B cell (primary cell): ENCODE measurements at places on chromosomes 3 and 15.

- no peak for DNase-seq
Measured at GRCh38 chr3:103295974-103296570, 861.3 kb downstream of the ZPLD1 start.

- no peak for DNase-seq
Measured at GRCh38 chr3:191176038-191176785, 22.8 kb upstream of the OSTN start.

DNA sequence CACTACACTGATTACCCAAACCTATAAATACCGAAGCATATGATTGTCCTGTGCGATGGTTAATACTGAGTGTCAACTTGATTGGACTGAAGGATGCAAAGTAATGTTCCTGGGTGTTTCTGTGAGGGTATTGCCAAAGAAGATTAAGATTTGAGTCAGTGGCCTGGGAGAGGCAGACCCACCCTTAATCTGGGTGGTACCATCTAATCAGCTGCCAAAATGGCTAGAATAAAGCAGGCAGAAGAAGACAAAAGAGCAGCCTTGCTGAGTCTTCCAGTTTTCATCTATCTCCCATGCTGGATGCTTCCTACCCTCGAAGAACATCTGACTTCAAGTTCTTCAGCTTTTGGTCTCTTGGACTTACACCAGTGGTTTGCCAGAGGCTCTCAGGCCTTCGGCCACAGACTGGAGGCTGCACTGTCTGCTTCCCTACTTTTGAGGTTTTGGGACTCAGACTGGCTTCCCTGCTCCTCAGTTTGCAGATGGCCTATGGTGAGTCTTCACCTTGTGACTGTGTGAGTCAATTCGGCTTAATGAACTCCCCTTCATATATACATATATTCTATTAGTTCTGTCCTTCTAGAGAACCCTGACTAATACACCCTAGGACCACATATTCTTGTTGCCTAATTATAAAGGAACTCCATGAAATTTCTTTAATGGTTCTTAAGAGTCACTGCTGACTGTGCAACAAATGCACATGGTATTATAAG is 31.7 kb downstream of the CSNK1G1 start:
- no peak for DNase-seq

DNA sequence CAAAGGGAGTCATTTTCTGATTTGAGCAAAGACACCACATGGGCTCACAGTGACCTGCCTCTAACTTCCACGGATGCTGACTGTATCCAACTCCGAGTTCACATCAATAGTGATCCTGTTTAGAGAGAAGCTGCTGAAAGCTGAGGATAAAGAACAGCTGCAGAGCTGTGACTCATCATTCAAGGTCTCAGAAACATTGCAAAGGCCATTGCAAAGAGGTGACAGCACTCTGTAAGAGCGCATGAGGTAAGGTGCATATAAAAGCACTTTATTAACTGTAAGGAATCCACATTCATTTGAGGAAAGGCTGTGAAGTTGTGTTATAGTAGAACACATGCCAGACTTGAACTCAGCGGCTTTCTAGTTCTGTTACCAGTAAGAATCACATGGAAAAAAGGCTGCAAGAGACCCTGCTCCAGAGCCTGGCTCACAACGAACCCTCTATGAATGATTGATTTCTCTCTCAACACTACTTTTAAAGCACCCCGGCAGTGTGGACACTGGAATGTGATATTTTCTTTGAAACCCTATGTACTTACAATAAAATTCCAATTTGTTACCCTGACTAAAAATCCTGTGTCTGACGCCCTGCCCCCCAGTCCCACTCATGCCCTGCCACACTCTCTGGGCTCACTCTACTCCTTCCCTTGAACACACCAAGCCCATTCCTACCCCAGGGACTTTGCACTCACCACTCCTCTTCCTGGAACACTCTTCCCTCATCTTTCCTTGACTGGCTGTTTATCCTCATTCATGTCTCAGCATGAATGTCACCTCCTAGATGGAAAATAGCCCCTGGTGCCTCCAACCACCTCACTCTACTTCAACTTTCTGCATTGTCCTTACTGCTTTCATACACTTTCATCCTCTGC is 111.2 kb downstream of the LSM3 start:
- no peak for DNase-seq

- DNase-seq, result no peak
Measured at GRCh38 chr3:65352951-65353350, 665.2 kb upstream of the ADAMTS9 start.

DNA sequence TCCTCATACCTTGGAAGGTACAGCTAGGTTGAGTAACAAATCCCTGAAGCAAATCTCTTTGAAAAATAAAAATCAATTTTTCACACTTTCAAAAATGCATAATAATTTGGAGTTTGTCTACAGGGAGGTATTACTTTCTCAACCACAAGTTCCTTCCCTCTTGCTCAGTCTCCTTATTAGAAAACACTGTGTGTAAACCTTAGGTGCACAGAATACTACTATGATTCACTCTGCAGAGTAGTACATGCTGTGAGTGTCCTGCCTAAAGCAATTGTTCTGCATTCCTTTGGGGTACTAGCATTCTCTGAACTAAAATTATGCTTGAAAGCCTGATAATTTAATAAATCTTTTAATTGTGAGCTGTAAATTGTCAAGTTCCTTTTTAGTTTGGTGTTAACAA is 115.9 kb upstream of the EPHA3 start:
- no peak for DNase-seq

DNA sequence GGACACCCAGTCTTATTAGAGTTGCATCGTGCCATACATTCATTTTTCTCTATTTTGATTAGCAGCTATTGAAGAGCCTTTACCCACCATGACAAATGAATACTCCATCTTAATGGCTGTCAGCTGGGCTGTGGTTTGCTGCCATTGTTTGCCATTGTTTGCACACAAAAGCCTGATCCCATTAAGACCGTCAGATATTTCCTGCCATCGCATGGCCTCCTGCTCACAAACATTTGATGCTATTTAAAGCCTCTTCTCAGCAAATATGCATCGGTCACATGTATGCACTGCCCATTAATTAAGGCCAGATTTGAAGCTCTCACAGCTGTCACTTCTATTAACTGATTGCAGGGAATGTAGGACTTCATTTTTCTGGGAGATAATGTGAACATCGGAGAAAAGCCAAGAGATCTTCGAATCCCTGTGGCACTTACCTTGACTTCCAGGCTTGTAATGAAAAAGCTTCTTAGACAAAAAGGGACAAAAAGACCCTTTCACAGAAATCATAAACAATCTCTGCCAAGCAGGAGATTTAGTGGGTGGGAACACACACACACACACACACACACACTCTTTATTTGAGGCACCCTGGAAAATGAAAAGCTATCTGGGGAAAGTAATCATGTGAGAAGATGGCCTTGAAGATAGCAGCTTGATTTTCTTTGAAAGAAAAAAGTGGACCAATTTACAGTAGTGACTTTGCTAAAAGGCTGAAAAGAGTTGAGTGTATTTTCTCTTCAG is 175.4 kb upstream of the NR2E3 start:
- no peak for DNase-seq

GRCh38 chr3:73665286-73665685 is 40.5 kb upstream of the PDZRN3 start:
- DNase-seq, result no peak

GRCh38 chr3:187286467-187287059 is 5.0 kb downstream of the MASP1 start:
- DNase-seq, result no peak

DNA sequence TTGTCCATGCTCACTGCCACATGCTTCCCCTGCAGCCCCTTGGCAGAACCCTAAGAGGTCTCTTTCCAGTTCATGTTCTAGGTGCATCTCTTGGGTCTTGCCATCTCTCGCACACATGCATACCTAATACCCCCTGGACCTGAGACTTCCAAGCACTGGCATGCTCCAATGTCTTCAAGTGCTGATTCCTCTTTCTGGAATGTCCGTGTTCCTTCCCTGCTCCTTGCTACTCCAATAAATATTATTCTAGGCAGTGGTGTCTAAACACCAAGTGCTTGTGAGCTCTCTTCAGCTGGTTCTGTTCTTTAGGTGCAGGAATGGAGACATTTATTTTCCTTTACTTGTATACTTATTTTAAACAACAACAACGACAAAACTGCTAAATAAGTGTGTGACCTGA is 370.1 kb downstream of the LPP start:
- no peak for DNase-seq
